AG04449 (cell line): ENCODE measurements at places on chromosomes 7 and 10.

DNA sequence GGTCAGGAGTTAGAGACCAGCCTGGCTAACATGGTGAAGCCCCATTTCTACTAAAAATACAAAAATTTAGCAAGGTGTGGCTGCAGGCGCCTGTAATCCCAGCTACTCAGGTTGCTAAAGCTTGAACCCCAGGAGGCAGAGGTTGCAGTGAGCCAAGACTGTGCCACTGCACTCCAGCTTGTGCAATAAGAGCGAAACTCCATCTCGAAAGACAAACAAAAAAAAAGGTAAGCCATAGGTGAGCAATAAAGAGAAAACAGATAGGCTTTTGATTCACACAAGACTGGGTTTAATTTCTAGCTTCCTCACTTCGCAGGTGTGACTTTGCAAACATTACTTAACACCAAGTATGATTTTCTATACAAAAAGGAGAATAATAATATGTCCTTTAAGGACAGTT lies 72.3 kb upstream of the ACBD5 start:
- no peak for DNase-seq

GRCh38 chr7:91653286-91653685 lies 227.2 kb downstream of the MTERF1 start:
- DNase-seq: no peak

GRCh38 chr7:37432281-37432920 lies 16.3 kb downstream of the ELMO1 start:
- DNase-seq: no peak

- DNase-seq: no peak
Measured at GRCh38 chr10:127937069-127937468, 30.2 kb downstream of the PTPRE start.

DNA sequence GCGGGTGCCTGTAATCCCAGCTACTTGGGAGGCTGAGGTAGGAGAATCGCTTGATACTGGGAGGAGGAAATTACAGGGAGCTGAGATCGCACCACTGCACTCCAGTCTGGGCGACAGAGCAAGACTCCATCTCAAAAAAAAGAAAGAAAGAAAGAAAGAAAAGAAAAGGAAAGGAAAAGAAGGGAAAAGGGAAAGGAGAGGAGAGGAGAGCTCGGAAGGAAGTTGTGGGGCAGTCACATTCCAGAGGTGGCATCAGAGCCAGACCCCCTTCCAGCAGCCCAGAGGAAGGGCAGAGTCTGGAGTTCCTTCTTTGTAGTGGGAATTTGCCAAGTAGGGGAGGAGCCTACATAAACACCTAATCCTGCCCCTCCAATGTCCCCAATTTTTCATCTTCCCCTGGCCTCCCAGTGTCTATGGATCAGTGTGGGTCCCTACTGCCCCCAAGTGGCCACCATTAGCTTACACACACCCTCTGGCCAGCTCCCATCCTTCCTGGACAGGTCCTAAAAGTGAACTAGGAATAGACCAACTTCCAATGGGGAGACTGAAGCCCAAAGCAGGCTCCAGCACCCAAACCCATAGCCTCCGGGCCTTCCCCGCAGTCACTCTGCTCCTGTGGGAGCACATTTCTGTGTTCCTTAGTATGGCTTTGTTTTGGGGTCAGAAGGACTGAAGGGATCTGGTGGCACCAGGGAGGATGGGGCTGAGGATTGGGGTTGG lies 39.6 kb upstream of the HSPB1 start:
- DNase-seq: no peak

GRCh38 chr10:97107551-97107950 lies 78.2 kb downstream of the SLIT1 start:
- no peak for DNase-seq

GRCh38 chr10:45602082-45602730 lies 70.4 kb downstream of the ZFAND4 start:
- no peak for DNase-seq

GRCh38 chr10:61099756-61100155 lies 155.8 kb upstream of the RHOBTB1 start:
- DNase-seq: no peak

- no peak for DNase-seq
Measured at GRCh38 chr7:12504149-12504548, 66.4 kb upstream of the SCIN start.

DNA sequence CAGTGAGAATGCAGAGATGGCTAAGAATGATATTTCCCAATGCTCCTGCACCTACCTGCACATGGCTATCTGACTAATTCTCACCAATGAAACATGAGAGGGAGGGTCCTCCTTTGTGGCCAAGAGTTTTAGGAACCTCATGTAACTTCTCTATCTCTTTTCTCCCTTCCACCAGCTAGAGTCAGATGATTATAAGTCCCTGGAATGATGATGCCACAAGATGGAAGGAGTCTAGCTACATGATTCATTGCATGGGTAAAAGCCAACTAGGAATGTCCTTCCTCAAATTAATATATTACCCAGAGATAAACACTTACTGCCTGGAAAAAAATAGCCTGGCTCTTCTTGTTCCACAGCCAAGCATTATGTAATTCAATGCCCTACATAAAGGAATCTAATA lies 55.1 kb upstream of the AASS start:
- DNase-seq: no peak
